ENCODE measurements at places on chromosomes 12 and 14. TPM values are rescaled to one million over a fixed set of nuclear protein-coding genes. Genes with fewer than 3 reads are reported as not detected.

PZP gene
- not detected for total RNA-seq

GRCh38 chr12:65493913-65494245 lies 215.4 kb downstream of the MSRB3 start:
- DNase-seq, result no peak

DNA sequence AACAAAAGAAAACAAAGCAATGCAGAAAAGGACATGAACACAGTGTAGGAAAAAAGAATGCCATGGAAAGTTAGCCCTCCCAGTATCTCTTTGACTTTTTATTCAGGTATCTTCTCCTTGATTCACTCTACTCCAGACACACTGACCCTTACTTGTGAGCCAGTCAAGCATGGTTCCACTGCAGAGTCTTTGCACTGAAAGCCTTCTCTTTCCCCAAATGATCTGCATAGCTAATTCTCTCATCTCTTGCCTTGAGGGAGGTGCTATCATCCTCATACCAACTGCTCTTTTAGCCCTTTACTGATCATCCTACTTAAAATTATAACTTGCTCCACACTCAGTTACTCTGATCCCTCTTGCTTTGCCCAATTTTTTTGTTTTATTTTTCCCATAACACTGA lies 101.2 kb upstream of the SLC16A7 start:
- no peak for DNase-seq

DNA sequence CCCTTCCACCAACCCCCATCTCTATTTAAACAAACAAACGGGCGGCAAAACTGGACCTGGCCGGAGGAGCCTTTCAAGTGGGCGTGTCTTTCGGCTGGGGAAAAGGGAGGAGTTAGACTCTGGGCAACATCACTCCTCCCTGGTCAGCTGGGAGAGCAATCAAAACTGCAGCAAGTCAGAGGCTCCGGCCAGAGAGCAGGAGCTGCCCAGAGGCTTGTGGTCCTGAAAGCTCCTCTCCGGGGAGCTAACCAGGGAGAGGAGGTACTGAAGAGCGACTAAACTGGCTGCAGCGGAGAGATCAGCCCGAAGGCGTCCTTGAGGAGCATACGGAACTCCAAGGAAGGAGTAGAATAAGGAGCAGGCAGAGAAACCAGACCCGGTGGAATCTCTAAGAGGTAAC lies at the start of gene NEUROD4:
TSS of gene NEUROD4 (plus strand) at position 191 of the 400 bp plus-strand sequence. CDS start 6,466 bp downstream, outside the sequence.
- no peak for DNase-seq

GRCh38 chr12:76234741-76235140 lies 113.5 kb downstream of the BBS10 start:
- DNase-seq, result no peak

DNA sequence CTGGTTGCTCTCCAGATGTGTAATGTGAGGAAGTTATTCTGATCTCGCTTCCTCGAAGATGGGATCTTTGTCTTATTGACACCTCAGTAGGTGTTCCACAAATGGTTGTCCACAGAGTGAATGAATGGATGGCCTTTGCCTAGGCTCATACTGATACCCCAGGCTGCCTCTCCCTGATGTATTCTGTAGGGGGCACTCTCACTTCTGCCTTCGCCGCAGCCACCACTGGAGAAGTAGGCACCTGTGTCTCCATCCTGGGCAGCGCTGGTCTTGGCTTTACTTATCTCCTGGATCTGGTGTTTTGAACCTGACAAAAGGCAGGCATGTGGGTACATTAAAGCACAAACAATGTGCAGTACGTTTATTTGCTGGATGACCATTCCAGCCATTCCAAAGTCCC lies 82.1 kb downstream of the ZFP36L1 start:
- DNase-seq, result no peak

All from PC-9 (cell line).